ENCODE measurements at places on chromosomes 3 and 15.

- no peak for DNase-seq
Measured at GRCh38 chr15:80674245-80674614, 20.9 kb upstream of the ABHD17C start.

DNA sequence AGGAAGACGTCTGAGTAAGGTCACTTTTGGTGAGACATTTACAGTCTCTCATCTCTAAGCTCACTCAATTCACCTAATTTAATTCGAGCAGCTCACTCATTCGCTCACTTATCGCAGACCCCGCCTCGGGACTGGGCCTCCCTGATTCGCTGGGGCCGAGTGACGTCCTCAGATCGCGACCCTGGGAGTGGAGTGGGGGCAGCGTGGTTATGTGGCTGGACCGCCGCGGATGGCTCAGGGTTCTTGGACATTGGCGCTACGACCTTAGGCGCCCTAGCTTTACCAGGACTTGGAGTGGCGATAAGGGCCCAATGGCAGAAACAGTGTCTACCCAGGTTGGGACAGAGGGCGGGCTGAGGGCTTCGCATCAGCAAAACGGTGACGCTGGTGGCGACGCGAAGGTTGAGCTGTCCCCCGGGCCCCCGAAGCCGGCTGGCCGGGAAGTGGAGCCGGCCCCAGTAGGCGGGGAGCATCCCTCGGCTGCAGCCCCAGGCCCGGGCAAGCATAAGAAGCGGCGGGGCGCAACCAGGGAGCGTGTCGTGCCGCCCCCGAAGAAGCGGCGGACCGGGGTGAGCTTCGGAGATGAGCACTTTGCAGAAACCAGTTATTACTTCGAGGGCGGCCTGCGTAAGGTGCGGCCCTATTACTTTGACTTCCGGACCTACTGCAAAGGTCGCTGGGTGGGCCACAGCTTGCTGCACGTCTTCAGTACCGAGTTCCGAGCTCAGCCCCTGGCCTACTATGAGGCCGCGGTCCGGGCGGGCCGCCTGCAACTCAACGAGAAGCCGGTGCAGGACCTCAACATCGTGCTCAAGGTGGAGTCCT is at the start of gene RPUSD2:
Gene RPUSD2 (plus strand): TSS at position 171 of the 825 bp plus-strand sequence. CDS start 39 bp downstream, at position 210.
- peak; percentile 85 for DNase-seq

- no peak for DNase-seq
Measured at GRCh38 chr3:33795131-33795530, 3.3 kb upstream of the PDCD6IP start.

- DNase-seq = no peak
Measured at GRCh38 chr15:74386496-74387140, 19.2 kb upstream of the CYP11A1 start.

DNA sequence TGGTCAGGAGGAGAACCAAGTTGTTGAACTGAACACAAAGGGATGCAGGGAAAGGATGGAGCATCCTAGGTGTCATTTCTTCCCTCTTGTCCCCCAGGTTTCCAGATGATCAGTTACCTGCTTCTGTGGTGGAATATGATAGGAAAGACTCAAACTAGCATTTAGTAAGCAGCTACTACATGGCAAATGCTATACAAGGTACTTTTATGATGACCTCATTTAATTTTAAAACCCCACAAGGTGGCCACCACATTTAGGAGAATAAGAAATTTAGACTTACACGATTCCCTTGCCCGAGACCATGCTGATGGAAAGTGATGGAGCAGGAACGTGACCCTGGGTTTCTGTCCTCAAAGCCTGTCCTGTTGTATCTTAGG is 40.9 kb downstream of the CCR4 start:
- no peak for DNase-seq

- DNase-seq = no peak
Measured at GRCh38 chr3:30135190-30135589, 471.2 kb upstream of the TGFBR2 start.

- no peak for DNase-seq
Measured at GRCh38 chr3:140198242-140198641, 263.3 kb downstream of the CLSTN2 start.

DNA sequence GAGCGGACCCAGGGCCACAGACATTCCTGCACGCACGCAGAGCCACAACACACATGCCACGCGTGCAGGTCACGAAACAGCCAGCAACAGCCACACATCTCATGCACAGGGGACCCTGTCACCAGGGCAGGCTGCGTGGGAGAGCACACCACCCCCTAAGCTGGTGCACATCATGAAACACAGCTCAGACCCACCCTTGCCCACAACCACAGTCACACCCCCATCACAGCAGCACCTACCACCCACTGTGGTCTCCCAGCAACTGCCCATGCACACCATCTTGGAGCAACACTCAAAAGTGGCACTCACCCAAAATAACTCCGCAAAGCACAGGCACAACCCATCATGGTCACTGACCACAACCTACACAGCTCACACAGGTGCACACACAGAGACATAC is 75.7 kb downstream of the OCA2 start:
- DNase-seq = no peak

DNA sequence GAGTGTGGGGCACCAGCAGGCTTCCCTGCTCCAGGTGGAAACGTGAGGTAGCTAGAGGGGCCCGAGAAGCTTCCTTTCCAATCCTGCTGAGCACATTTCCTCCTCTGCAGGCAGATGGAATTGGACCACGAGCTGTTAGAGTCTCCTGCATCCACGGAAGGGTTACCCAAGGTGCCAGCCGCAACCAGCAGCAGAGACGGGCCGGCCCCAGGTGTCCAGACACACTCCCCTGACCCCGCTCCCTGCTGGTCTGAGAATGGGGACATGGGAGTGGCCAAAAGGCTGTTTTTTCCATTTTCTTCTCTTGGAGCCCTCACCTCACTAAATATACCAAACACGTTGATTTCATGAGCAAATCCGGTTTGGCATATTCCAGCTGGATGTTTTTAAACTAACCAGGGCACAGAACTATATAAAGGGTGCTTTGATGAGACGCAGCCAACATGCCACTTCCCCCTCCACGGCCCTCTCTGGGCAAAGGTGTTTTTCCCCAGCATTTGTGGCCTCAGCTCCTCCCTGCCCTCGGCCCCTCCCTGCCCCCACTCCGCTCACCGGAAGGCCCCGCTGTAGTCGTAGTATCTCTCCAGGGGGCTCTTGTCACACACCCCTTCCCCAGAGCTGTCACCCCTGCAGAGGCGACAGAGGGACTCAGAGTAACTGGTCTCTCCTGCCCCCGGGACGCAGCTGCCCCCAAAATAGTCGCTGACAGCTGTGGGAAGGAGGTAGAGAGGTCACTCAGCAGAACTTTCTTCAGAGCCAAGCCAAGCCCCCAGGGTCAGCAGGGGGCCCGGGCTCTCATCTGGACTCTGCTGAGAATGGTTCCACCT is 7.0 kb downstream of the MELTF start:
- no peak for DNase-seq

DNA sequence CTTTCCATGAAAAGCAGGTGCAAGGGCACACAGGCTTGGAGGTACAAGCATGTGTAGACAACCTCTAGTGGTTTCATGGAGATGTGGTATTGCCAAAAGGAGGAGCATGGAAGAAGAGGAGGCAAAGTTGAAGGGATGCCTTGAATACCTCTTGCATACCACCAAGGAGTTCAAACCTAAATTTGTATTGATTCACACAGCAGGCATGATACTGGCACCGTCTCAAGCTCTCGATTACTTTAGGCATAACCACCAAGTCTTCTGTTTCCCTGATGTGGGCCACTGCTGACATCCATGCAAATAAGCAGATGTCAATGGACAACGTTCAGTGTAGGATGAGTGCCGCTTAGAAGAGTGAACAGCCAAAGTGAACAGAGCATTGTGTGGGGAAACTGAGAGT is 87.1 kb downstream of the SCN11A start:
- DNase-seq = no peak

DNA sequence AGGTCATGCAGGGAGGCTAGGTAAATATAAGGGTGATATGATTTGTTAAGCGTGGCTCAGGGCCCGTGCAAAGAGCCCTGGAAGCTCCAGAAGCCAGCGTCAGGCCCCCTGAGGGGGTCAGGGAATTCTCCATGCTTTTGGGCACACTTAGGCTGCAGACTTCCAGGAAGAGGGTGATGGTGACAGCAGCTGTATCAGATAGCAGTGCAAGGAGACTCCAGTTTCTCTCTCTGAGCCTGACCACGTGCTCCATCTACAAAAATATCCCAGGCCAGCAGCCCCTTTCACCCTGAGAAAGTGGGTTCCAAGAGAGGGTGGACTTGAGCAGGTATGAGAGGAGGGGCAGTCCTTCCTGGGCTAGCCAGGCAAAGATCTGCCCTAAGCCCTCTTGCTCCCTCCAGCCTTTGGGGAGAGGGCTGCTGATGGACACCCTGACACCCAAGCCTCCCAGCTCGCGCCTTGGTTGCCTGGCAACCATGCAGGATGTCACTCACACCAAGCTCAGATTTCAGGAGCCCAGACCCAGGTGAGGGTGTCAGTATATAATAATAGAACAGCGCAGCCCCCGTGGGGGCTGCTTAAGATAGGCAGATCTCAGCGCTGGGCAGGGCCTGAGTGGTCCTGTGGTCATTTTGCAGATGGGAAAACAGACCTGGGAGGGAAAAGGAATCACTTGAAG is 35.8 kb downstream of the ATP2B2 start:
- no peak for DNase-seq

- no peak for DNase-seq
Measured at GRCh38 chr15:97893967-97894366, 66.5 kb upstream of the ARRDC4 start.

DNA sequence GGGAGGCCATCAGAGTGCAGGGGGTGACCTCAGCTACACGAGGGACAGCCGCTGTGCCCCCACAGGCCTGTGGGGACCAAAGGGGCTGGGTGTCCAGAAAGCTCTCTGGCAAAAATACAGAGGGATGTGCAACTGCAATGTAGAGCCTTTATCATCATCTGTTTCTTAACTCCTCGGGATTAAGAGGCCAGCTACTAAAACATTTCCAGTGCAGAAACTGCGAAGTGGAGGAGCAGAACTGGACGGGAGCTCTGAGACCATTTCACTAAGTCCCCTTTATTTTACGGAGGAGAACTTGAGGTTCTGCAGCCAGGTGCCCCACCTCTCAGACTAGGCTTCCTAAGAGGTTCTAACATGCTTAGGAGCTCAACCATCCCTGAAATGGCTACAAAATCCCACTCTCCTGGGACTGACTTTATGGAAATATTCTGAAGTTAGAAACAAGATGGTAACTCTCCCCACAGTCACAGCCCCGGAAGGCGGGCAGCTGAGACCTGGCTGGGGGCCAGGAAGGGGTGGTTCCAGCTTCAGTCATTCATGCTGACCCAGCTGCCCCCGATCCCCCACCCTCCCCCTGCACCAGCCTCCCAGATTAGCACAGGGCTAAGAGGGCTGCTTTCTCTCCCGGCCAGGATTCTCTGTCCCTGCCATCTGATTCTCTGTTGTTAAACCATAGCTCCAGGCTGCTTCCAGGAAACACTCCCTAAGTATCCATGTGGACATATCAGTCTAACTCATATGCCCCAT is 40.3 kb downstream of the UMPS start:
- no peak for DNase-seq

DNA sequence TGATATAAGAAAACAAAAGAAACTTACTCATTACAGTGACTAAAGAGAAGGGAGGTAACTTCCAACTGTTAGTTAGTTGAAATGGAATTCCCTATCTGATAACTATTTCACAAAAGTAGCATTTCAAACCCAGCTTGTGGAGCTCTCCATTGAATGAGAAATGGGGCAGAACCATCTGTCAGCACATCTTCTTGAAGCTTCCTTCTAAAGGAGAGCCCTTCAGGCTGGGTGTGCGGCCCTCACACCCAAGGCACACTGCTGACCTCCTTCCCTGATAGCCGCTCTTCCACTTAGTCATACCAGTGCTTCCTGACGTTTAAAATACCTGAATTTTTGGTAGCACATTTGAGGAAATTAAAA is 28.1 kb upstream of the VEPH1 start:
- DNase-seq = no peak

DNA sequence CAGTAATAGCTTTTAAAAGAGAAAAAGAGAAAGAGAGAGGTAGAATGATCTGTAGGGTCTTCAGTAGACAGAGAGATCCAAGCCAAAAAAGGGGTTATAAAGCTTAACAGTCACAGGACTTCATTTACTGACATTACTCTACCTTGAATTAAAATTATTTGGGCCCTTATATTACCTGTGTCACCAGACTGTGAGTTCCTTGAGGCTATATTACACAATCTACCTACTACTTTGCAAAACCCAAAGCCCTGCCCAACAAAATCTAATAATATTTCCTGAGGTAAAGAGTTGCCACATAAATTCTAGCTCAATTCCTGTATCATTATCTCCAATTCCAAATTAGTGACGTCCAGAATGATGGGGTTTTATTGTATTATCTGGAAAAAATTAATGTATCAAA is 1.9 kb downstream of the UBR1 start:
- DNase-seq = no peak

DNA sequence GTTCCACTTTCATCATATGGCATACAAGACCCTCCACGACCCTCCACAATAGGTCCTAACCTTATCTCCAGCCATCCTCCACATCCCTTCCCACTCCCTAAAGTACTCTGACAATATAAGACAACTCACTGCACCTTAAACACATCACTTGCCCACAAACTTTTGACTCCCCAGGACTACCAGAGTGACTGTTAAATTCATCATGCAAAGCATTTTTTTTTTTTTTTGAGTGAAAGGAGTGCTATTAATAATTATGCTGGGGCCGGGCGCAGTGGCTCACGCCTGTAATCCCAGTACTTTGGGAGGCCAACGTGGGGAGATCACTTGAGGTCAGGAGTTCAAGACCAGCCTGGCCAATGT is 55.8 kb downstream of the OSBPL10 start:
- no peak for DNase-seq

DNA sequence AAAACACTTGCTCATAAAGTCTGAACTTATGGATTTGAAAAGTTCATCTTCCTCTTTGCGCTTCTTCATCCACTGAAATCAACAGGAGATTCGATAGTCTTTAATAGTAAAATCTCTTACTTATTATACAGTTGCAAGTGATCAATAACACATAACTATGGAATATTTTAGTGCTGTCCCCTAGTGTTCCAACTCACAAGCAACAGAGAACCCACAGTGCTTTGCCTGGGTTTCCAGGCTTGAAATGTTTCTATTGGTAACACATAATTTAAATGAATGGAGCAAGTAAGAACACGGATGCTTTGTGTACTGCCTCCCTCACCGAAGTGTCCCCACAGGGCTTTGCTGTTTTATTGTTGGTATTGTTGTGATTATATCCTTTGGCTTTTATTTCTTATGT is 93.5 kb downstream of the WDR72 start:
- no peak for DNase-seq

GRCh38 chr3:177887475-177887874 is 648.8 kb upstream of the KCNMB2 start:
- DNase-seq = no peak

DNA sequence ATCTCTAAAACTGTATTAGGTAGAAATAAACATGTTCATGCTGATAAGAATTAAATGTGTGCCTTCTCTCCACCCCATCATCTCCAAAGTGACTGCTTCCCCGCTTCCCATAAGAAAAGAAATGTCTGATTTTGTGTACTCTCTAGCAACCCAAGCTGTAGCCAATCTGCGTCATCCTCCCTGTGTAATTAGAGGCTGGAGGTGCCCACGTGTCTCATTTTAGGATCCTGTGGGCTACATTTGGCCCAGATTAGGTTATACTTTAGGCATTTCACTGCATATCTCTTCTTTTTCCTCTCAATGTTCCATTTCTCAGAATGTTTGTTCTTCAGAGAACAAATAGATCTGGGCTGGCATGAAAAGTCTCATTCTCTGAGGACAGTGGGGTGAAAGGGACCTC is 19.3 kb upstream of the ZNF148 start:
- no peak for DNase-seq
